ENCODE measurements at places on chromosomes 7 and 10.

- ATAC-seq, result no peak
These were observed 163.6 kb downstream of the GNAI1 start for GRCh38 chr7:80298201-80298600.

GRCh38 chr7:130486114-130486953, 5.6 kb upstream of the MEST start:
- ATAC-seq, result no peak

- ATAC-seq, result no peak
These were observed 211.4 kb downstream of the TNS3 start for GRCh38 chr7:47370461-47371042.

GRCh38 chr7:93176992-93177580, 28.9 kb upstream of the SAMD9L start:
- no peak for ATAC-seq

DNA sequence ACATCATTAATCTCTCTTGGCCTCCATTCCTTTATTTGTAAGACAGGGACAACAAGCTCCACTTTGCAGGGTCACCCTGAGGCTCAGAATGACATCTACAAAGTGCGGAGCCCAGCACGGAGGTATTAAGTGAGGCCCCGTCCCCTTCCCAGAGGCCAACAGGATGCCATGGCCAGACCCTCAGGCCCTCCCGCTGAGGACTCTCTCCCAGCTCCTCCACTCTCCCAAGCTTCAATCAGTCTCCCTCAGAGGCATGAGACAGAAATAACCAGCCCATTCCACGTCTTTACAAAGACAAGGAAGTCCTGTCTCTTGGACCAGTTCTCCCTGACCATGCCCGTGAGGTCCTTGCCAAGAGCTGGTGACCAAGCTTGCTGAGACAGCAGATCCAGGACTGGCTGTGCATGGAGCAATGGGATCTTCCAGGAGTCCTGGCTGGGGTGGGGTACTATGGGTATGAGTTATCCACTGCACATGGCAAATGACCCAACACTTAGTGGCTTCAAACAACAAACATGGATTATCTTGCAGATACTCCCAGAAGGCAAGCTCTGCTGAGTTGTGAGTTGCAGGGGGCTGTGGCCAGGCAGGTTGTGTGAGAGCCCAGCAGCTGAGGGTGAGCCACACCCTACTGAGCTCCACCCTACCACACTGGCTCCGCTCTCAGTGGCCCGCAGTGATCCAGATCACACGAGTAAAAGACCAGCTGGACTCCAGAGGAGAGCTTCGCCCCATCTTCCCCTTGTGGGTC, 4.3 kb upstream of the PPIF start:
- ATAC-seq, result no peak

DNA sequence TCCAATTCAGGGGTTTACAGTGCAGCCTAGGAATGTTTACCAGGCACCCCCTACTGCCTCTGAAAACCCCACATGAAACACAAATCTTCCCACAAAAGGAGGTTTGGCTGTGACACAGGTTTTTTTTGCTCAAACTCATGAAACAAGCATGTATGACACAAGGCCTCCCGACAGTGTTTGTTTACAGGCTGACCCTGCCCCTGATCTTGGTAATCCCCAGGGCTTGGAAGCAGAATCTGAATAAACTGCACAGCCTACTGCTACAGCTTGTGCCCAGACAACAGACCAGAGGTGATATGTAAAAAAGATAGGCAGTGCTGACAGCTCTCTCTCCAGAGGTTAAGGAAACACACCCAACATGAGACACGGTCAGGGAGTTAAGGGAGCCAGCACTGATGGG, 184.2 kb downstream of the KMT2E start:
- peak; percentile 41 for ATAC-seq

- no peak for ATAC-seq
These were observed 93.6 kb upstream of the PCBD1 start for GRCh38 chr10:70981936-70982335.

GRCh38 chr10:75050149-75050919, 61.1 kb upstream of the SAMD8 start:
- no peak for ATAC-seq

DNA sequence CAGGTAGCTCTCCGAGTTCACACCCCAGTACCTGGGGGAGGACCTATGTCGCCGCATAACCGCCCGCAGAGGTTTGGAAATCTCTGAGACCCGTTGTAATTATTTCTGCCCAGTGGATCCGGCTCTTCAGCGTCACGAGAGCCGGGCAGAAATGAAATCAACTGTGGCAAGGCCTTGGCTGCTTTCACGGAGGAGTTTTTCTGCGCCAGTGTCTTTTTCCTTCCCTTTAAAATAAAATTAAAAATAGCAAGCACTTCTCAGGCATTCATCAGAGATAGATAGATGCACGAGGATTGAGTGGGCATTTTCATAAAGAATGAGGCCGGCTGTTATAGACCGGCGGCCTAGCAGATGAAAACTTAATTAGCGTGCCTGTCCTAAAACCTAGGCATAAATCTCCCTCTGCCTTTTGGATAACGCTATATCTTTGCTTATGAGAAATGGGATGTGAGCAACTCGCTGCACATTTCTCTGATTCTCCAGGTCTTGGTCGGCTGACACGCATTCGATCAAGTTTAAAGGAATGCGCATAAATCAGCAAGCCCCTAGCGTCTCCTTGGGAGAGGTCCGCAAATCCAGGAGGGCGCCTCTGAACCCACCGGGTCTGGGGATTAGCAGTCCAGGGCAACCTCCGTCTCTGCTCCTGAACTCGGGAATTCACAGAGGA, 6.4 kb downstream of the HOXA13 start:
- no peak for ATAC-seq

GRCh38 chr10:59372543-59372942, 10.2 kb upstream of the FAM13C start:
- peak; percentile 82 for ATAC-seq

DNA sequence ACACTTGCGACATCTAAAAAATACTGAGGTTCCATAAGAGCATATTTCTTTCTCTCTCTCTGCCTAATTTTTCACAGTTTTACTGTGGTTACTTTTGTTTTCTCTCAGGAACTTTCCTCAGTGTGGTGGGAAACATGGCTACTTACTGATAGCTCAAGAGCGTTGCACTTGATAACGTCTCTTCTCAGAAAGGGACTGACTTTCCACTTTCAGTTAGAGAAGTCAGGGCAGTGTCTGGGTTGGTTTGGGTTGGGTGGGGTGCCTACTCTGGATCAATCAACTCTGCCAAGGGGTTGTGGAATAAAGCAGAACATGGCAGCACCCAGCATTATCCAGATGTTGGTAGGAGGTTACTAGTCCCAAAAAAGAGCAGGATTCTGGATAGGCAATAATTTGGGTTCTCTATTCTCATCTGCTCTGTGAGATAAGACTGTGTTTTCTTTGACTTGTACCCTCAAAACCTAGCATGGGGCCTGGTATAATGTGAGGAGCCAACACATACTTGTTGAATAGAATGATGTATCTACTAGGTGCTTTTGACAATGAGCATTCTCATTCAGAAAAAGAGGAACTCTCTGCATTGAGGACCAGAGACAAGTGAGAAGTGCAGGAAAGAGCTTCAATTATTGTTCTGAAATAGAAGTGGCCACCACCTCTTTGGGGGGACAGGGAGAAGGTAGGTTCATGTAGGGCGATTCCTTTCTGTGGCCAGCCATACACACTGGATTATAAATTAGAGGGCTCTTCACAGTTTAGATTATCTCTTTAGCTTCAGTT, 315.7 kb downstream of the REEP3 start:
- no peak for ATAC-seq

- peak; percentile 70 for ATAC-seq
These were observed 397.5 kb upstream of the GALNT17 start for GRCh38 chr7:70734411-70734810.

DNA sequence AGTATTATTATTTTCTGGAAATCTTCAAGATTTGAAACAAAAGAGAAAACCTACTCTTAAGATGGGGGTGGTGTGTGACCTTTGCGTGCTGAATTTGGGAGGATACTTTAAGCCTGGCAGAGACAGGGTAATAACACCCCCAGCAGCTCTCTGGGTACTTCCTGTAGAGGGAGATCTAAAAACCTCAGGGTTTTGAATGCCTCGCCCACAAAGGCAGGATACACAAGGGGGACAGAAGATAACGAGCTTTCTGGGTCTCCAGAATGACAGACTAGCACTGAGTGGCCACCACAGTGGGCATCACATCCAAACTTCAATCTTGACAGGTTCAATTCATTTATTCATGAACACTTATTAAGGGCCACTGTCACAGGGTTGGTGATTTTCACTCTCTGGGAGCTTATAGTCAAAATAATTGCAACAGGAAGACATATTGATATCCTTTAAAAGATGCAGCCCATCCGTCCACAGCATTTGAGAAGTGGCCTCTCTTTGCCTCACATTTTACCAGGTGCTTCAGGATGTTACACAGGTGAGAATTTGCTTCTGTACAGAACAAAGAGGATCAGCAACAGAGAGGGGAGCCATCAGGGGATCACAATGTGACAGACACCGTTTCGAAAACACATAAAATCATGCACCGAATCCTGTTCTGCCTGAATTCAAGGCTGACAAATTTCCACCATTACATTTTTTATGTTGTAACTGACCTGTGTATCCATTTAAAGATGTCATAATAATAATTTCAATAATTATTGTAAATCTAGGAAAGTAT, 14.3 kb downstream of the CPA1 start:
- ATAC-seq, result no peak

All from SK-N-SH treated with all-trans-retinoic acid at 6 μM for 48 hours (cell line).